ENCODE measurements at places on chromosomes 13 and 19.

- no peak for DNase-seq
Observed at GRCh38 chr19:11201791-11202190, 4.4 kb upstream of the KANK2 start.

- no peak for DNase-seq
Observed at GRCh38 chr13:51357928-51358595, 18.6 kb downstream of the SERPINE3 start.

DNA sequence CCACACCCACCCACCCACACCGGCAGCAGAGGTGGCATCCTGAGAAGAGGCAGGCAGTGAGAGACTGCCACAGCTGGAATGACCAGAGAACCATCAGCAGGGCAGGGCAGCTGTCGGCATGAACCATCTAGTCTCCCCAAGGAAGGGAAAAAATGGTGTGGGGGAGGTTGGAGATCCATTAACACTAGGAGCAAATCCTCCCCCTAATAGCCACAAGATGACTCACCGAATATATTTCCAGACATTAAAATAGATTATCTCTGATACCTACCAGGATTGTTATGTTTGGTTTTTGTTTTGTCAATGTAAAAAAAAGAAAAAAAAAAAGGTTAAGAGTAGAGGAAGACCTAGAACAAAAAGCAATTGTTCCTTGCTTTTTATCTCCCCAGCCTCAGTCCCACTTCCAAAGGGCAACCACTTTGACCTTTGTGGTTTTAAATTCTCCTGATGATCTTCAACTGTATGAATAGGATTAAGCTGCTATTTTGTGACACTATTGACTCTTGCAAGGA, 34.2 kb downstream of the THSD1 start:
- DNase-seq, result no peak

DNA sequence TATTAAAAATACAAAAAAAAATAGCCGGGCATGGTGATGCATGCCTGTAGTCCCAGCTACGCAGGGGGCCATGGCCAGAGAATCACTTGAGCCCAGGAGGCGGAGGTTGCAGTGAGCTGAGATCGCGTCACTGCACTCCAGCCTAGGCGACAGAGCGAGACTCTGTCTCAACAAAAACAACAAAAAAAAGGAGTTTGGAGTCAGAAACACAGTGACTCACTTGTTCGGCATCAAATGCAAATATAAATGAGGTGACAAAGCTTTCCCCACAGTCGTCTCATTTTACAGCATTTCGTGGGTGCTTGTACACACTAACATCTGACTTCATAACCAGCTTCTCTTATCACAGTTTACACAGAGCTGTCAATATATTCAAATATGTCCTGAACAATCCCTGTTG, 11.0 kb downstream of the ZNF665 start:
- DNase-seq, result no peak

DNA sequence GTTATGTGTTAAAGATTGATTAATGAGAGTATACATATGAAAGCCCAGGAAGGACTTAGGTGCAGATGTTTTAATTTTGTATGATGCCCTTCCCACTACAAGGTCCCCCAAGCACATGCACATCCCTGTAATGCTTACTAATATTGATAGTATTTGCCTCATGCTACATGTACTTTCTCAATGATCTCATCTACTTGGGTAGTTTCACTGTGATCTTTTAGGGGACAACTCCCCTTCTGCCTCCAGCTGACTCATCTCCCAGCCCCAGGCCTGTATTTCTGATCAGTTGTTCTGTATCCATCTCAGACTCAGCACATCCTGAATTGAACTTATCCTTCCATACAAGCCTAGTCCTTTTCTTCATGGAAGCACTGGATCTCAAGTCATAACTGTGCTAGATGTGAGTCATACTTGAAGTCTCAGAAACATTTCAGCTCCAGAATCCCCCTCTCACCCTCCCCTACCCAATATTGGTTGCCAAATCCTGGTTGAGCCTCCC, 49.4 kb upstream of the INTS6 start:
- DNase-seq, result no peak

- no peak for DNase-seq
Observed at GRCh38 chr13:99702687-99703319, 201.5 kb downstream of the TM9SF2 start.

- DNase-seq, result no peak
Observed at GRCh38 chr13:102907886-102908515, 62.2 kb downstream of the ERCC5 start.

DNA sequence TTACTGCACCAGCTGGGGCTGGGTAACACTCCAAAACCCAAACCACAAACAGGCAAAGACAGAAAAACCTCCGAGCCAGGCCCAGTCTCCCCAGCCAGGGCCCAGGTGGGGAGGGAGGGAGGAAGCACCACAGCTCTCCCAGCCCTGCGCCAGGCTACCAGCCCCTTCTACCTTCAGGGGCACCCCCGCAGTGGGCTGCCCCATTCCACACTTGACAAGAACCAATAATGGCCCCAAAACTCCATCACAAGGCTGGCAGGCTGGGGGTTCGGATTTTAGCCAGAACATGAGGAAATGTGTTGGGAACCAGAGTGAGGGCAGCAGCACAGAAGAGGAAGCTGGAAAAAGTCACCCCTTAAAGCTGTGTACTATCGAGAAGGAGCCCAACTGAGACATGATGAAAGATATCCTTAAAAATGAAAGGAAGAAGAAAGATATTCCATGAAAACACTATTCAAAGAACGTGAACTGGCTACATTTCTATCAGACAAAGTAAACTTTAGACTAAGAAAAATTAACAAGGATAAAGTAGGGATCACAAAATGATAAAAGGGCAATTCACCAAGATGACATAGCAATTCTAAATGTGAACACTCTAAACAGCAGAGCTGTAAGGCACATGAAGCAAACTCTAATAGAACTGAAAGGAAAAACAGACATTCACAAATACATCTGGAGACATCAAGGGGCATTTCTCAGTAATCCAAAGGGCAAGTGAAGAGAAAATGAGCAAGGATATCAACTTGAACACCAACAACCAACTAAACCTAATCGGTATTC, 12.9 kb downstream of the TUBGCP3 start:
- no peak for DNase-seq

DNA sequence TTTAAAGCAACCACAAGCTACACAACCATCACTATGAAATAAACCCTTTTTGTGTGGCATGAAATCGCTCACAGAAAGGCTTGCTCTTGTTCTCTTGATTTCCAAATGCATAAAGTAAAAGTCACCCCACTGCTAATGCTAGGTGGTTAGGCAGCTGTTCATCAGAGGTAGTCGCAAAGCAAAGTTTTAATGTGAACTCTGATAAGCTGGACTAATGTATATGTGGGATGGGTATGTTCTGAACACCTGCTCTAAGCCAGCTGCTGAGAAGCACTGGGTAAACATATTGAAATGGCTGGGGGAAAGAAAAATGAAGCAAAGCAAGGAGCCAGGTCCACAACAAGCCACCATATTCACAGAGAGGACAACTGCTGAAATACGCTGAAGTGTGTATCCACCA, 142.3 kb downstream of the KLF12 start:
- DNase-seq, result no peak
